ENCODE measurements at places on chromosomes 6 and 20.

DNA sequence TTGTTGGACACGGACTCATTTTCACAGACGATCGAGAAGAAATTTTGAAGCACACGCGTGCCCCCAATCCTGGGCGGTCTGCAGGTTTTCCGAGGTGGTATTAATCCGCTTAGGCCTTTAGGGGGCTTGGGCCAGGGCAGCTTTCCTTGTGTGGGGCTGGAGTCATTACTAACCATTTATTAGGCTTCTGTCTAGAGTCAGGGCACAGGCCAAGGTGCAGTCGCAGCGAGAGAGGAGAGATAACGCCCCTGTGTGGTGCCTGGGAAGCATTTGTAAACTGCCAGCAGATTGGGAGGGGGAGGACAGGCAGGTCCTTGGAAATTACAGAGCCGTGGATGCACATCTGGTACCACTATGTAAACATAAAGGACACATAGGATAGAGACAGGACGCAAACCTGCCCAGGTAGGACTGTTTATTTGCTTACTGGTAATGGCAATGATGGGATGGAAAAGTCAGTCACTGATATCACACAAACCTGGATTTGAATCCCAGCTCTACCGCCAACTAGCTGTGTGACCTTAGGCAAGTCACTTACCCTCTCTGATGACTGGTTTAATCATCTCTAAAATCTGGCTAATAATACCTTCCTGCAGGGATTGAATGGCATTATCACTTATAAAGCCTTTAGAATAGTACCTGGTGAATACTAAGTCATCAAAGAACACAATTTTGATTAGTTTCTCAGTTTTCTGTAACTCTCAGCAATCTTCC lies 76.4 kb downstream of the TMEM242 start:
- peak; percentile 26 for DNase-seq

DNA sequence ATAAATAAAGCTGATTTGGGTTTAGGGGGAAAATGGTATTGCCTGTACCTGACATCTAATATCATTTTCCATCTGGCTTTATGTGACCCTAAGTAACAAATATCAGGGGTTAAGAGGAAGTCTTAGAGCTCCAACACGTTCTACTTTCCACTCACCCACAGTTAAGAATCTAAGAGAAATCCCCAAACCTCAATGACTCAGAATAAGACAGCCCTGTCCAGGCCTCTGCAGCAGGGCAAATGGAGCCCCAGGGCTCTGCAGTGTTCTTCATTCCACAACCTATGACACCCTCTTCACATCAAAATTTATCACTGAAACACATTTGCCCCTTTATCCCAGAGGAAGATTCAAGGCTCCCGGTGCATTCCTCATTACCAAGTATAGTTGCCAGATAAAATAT lies 20.3 kb upstream of the TENT5A start:
- DNase-seq = no peak

DNA sequence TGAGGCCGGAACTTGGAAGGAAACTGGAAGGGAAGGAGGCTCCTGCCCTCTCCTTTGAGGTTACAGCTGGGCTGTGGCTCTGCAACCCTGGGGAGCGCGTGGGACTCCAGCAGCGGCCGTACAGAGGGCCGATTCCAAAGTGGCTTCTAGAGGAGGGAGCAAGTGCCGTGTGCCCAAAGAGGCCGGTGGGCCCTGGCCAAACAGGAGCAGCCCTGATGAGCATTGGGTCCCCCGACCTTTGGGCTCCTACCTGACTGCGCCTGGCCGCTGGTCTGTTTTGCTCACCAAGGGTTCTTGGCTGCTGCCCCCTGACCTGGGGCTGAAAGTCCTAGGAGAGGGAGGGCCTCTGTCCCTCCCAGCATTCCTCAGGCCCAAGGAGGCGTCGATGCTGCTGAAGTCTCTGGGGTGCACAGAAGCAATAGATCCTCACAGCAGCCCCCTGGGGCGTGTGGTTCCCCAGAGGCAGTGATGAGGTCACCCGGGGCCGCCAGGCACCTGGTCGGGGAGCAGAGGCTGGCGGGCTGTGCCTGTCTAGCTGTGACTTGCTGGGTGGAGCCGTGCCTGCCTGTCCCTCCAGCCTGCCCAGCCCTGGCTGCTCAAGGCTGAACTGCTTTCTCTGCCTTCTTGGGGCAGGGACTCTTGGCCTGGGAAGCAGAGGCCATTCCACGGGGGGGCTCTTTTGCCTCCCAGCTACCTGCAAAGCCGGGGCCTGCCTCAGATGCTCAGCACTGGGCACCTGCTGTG lies 9.8 kb downstream of the RBM38 start:
- DNase-seq = no peak

DNA sequence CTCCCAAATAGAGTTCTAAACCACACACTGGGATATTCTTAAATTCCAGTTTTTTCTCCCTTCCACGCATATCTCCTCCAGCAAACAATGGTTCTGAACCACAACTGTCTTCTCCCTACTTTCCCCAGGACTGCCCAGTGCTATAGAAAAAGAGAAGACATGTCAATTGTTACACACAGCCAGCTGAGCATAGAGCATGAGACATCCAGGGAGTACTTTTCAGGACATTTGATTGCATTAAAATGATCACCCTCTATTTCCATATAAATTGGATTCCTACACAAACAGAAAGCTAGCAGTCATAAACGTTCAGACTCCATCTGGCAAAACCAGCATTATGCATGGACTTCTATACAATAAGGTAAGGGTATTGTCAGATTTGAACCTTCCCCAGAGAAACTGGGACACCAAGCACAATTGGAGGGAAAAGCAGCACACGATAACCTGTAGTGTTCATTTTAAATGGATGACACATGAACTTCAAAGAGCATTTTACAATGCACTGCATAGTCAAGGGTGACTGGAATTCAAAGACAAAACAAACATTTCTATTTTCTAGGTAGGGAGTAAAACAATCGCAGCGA lies 93.1 kb upstream of the HEY2 start:
- no peak for DNase-seq

DNA sequence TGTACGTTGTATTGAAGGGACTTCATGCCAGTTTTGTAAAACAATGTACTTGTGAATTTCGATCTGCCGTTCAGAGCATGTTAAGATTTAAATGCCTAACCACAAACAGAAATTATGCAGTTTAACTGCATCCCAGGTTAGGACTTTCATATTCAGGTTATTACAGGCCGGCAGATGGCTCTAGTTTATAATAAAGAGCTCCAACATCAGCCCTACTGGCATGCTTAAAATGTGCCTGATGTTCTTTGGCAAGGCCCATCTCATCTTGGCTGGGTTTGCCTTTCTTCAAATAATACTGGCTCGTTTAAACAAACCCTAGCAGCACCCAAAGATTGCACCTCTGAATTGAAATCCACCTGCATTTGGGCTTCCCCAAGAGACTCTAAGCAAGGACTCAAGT lies 169.3 kb upstream of the RIN2 start:
- no peak for DNase-seq

DNA sequence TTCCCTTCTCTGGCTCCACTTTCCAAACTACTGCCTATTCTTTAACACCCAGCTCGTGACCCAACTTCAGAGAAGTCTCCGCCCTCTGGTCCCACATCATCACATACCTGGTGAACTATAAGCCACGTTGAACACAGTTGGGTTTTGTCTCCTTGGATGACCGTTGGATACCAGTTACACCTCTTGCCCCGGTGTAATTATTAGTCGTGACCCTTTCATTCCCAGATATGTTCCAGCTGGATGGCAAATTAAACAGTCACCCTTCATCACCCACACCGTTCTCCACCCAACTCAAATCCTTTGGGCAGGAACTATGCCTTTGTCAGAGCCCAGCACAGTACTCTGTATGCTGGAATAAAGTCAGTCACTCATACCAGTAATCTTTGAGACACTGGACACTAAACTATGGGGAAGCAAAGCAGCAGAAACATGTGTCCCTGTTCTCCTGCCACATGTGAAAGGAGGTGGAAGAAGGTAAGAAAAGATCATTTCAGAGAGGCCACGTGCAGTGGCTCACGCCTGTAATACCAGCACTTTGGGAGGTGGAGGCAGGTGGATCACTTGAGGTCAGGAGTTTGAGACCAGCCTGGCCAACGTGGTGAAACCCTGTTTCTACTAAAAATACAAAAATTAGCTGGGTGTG lies 22.5 kb downstream of the PLAGL2 start:
- DNase-seq = no peak

DNA sequence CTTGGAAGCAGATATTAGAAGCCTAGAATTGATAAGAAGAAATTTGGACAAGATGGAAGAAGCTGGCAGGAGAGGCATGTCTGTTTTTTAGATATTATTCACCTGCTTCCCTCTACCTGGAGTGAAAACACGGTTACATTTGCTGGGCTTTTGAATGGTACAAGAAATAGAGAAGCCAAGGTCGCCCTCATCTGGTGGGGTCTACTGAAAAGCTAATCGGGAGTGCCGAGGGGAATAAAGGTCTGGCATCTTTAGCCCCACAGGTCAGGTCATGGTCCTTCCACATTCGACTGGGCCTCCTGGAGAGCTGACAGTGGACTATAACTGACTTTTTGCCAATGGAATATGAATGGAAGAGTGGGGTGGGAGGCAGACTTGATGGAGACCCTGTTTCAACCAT lies 4.6 kb upstream of the C2 start:
- DNase-seq = no peak

- no peak for DNase-seq
Measured at GRCh38 chr6:36576578-36576977, 17.6 kb upstream of the SRSF3 start.

GRCh38 chr6:89928604-89929003 lies 34.3 kb downstream of the GJA10 start:
- DNase-seq = no peak

DNA sequence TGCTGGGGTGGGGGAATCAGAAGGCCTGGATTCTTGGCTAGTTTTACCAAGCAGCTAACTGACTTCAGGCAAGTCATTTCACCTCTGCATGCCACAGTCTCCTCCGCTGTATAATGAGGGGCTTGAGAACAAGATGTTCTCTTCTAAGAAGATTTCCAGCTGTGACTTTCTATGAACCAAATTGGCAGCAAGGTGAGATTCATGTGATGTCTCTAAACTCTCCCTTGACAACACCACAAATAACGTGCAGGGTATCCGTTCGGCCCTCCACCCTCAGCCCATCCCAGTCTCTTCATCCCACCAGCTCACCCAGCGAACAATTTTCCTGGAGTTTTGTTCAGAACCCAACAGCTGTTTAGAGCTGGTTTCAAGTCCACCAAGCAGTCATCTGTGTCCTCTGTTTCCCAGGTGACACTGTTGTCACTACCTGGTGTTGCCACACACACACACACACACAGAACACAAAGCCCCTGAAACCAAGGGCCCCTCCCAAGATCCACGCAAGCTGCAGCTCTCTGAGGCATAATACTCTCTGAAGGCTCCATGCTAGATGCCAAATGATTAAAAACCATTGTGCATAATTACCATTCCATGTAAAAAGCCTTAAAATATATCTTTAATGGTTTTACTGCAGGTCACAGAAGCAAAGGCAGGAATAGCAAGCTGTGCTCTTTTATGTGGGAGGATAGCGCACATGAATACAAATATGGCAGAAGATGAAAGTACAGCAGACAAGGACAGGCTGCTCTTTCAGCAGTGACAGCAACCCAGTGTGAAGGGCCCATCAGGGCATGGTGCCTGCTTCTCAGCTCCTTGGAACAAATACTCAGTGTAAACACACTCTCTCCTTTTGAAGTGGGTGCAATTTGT lies 48.2 kb downstream of the ARHGAP18 start:
- DNase-seq = no peak

DNA sequence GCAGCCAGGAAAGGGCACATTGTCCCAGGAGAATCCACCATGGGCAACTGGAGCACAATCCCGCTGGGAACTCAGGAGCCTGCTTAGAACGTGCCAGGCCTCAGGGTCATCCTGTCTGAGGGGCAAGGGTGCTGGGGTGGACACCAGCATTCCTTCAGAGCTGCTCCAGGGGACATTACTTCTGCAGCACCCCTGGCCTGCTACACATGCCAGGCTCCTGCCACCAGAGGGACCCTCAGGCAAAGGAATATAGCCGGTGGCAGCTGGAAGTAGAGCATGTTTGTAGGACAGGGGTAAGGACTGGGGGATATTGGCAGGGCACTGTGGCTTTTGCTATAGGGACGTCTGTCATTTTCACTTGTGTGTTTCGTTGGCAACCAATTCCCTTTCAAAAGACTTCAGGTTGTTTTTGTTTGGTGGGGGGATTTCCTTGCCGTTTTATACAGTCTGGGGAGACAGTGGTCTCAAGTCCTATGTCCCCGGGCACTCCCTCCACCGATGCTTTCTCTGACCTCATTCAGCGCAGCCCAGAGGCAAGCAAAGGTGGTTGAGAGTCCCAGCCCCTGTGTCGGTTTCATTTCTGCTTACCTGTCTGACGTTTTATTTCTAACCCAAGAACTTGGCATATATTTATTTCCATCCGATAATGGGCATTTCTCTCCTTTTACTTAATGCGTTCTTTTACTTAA lies 130.8 kb downstream of the JPH2 start:
- DNase-seq = no peak

GRCh38 chr6:118171852-118172251 lies 264.8 kb downstream of the SLC35F1 start:
- DNase-seq = no peak

- DNase-seq = no peak
Measured at GRCh38 chr6:37314487-37315156, 39.2 kb upstream of the RNF8 start.

DNA sequence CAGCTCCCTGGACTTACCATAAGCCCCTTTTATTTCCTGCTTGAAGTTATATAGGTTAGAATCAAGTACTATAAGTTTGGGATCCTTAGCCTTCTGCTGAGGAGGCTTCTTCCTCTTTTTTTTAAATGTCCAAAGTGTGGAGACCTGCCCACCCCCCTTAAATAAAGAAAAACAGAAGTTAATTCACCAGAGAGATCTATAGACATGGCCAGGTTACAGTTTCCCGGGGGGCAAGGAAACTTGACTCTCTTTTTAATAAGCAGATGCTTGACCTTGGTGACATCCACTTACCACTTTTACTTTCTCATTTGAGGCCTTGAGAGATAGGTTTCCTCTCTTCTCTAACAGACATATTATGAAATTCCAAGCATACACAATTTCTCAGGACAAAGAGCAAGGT lies 88.3 kb downstream of the BMP2 start:
- no peak for DNase-seq

- DNase-seq = no peak
Measured at GRCh38 chr6:111646942-111647341, 41.3 kb upstream of the TRAF3IP2 start.

Measured in NCI-H1092 (cell line).